ENCODE measurements at places on chromosomes 16 and 17. TPM values are rescaled to one million over a fixed set of nuclear protein-coding genes. Genes with fewer than 3 reads are reported as not detected.
A peak's percentile ranks its signal among the peaks of the same experiment; 100 is the strongest.

DYNC1LI2 gene
- total RNA-seq = 104 TPM

GRCh38 chr17:67636834-67637520 lies 80.8 kb upstream of the NOL11 start:
- no peak for DNase-seq
- H3K4me1 ChIP-seq = no peaks in the 10 kb centered on the region
- no peaks in the 10 kb centered on the region for H3K36me3 ChIP-seq

GRCh38 chr17:43368740-43369506 lies 29.9 kb upstream of the ARL4D start:
- H3K36me3 ChIP-seq = no peaks in the 10 kb centered on the region
- H3K4me3 ChIP-seq = peak overlapping the region; percentile 40
- peaks cover 5% of the 10 kb centered on the region for H3K4me1 ChIP-seq
- DNase-seq = peak; percentile 83
- H3K27ac ChIP-seq = peak overlapping the region; percentile 99
- H3K27me3 ChIP-seq = no peaks in the 10 kb centered on the region

KRTAP4-3 gene
- total RNA-seq = not detected

DNA sequence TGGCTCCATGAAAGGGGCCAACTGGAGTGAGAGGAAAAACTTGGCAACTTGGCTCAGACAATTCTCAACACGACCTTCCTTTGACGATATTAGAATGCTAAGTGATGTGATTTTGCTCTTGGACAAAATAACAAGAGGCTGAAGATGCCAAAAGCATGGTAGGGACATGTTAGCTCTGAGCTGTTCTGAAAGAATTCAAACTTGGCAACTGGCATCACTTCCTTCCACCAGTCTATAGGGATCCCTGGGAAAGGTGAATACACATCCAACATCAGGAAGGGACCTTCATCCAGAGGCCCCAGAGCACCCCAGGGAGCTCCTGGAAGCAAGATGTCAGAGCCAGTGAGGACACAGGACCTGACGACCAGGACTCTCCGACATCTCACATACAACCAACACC lies 4.3 kb downstream of the KRT37 start:
- H3K4me1 ChIP-seq = no peaks in the 10 kb centered on the region
- no peak overlapping the region for H3K27ac ChIP-seq
- H3K27me3 ChIP-seq = no peaks in the 10 kb centered on the region
- no peak for DNase-seq
- H3K36me3 ChIP-seq = no peaks in the 10 kb centered on the region
- no peak overlapping the region for H3K4me3 ChIP-seq

DNA sequence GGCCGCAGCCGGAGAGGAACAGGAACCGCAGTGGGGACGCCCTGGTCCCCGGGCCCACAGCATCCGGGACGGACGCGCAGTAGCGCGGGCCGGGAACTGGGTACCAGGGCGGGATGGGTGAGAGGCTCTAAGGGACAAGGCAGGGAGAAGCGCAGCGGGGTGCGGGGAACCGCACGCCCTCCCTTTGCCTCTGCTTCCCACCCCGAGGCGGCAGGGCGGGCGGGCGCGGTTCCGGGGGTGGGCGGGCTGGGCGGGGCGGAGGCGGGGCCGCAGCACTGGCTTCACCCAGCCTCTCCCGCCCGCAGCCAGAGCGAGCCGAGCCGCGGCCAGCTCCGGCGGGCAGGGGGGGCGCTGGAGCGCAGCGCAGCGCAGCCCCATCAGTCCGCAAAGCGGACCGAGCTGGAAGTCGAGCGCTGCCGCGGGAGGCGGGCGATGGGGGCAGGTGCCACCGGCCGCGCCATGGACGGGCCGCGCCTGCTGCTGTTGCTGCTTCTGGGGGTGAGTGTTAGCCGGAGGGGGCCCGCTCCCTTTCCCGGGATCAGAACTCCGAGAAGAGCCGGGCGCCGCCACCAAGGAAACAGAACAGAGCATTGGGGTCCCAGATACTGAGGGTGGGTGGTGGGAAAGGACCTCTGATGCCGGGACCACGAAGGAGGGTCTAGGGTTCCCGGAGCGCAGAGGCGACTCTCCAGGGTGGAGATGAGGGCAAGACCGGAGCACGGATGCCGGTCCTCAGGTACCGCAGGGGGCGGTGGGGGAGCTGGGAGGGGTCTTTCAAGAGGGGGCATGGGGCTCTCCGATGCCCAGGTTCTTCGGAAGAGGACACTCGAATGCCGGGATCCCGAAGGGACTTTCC lies at the start of gene NGFR:
TSS of gene NGFR (plus strand) at position 308 of the 856 bp plus-strand sequence. CDS start at position 433, 125 bp downstream.
- H3K4me3 ChIP-seq = peak within 1 kb of the TSS; percentile 88
- peaks cover 24% of the 10 kb centered on the region for H3K4me1 ChIP-seq
- peaks cover 77% of the 10 kb centered on the region for H3K27me3 ChIP-seq
- no peaks in the 10 kb centered on the region for H3K36me3 ChIP-seq

SLFN13 gene
- total RNA-seq = 0.88 TPM

FLYWCH2 gene
- total RNA-seq = 46.5 TPM

DNA sequence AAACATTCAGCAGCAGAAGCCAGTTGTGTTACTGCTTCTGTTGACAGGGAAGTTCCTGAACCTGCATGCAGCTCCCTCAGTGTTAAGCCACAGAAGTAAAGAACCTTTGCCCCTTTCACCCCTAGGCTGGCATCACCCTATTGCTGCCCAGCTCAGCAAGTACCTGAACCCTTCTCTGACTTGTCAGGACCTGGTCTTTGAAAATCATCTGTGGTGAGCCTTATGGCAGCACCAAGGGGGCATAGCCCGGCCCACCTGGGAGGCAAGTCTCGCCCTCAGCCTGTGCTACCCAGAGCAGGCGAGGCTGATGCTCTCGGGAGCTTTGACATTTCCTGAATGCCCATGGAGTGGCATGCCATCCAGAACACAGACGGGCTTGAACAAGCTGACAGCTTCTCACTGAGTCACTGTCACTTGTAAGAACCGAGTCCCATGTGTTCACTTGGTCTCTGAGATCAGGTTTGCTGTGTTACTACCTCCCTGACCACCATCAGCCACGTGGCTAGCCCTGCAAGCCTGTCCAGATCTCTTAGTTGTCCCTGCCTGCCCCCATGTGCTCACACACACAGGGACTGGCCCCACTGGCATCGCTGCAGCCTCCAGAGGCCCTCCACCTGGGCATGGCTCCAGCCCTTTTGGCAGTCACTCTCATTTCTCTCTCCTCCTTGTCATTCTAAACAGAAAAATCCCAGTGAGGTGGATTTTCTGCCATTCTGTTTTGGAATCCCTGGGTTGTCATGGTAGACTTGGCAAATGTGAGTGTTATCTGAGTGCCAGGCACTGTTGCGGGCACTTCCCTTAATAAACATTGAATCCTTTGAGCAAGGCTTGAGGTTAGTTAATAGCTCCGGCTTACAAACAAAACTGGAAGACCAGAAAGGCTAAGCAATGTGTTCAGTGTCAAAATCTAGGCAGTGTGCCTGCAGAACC lies 2.9 kb upstream of the CARMIL2 start:
- H3K4me1 ChIP-seq = no peaks in the 10 kb centered on the region
- DNase-seq = no peak
- H3K27ac ChIP-seq = no peak overlapping the region
- H3K27me3 ChIP-seq = peaks cover 24% of the 10 kb centered on the region
- H3K4me3 ChIP-seq = no peak overlapping the region
- no peaks in the 10 kb centered on the region for H3K36me3 ChIP-seq

GRCh38 chr17:75641343-75641742 lies 8.1 kb downstream of the SMIM5 start:
- no peak for DNase-seq
- no peaks in the 10 kb centered on the region for H3K4me1 ChIP-seq
- H3K27me3 ChIP-seq = no peaks in the 10 kb centered on the region
- H3K36me3 ChIP-seq = no peaks in the 10 kb centered on the region
- H3K27ac ChIP-seq = no peak overlapping the region
- H3K4me3 ChIP-seq = no peak overlapping the region

GAS2L2 gene
- 0.09 TPM for total RNA-seq

- no peaks in the 10 kb centered on the region for H3K27me3 ChIP-seq
- no peaks in the 10 kb centered on the region for H3K4me1 ChIP-seq
- no peak overlapping the region for H3K4me3 ChIP-seq
- DNase-seq = no peak
- no peaks in the 10 kb centered on the region for H3K36me3 ChIP-seq
Measured at GRCh38 chr16:19926449-19927390, 42.1 kb upstream of the GPRC5B start.

RDM1 gene
- total RNA-seq = 28.8 TPM

- peaks cover 14% of the 10 kb centered on the region for H3K36me3 ChIP-seq
- no peaks in the 10 kb centered on the region for H3K27me3 ChIP-seq
- no peak for DNase-seq
- peaks cover 3% of the 10 kb centered on the region for H3K4me1 ChIP-seq
- no peak overlapping the region for H3K4me3 ChIP-seq
Measured at GRCh38 chr16:71927787-71928186, 32.5 kb downstream of the IST1 start.
